CD8-positive, alpha-beta memory T cell (primary cell): ENCODE measurements at places on chromosomes 1 and 21. TPM values are rescaled to one million over a fixed set of nuclear protein-coding genes. Genes with fewer than 3 reads are reported as not detected.
A peak's percentile ranks its signal among the peaks of the same experiment; 100 is the strongest.

DNA sequence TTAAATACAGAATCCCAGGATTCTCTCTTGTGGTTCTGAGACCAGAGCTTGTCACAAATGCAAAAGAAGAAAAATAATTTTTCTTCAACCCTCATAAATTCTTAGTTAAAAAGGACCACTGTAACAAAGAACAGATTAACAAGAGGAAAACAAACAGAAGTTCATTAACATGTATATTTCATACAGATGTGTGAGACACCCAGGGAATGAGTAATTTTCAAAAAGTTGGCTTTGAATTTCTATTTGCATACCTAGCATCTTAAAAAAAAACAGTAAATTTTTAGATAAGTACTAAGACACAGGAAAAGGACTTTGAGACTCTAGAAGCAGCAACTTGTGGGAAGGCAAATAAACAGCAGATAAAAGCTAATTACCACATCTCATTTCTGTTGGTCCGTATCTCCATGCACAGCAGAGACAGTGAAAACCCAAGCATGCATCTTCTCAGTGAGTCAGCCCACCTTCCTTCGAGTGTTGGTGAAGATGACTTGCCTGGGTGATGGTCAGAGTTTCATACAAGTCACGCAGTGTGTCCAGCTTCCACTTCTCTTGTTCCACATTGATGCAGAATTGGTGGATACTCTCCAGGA lies 399.9 kb upstream of the ADAMTS5 start:
- H3K27me3 ChIP-seq: no peaks in the 10 kb centered on the region
- H3K4me3 ChIP-seq: no peak overlapping the region
- no peaks in the 10 kb centered on the region for H3K4me1 ChIP-seq
- H3K27ac ChIP-seq: no peak overlapping the region
- no peak for DNase-seq
- no peaks in the 10 kb centered on the region for H3K36me3 ChIP-seq

DNA sequence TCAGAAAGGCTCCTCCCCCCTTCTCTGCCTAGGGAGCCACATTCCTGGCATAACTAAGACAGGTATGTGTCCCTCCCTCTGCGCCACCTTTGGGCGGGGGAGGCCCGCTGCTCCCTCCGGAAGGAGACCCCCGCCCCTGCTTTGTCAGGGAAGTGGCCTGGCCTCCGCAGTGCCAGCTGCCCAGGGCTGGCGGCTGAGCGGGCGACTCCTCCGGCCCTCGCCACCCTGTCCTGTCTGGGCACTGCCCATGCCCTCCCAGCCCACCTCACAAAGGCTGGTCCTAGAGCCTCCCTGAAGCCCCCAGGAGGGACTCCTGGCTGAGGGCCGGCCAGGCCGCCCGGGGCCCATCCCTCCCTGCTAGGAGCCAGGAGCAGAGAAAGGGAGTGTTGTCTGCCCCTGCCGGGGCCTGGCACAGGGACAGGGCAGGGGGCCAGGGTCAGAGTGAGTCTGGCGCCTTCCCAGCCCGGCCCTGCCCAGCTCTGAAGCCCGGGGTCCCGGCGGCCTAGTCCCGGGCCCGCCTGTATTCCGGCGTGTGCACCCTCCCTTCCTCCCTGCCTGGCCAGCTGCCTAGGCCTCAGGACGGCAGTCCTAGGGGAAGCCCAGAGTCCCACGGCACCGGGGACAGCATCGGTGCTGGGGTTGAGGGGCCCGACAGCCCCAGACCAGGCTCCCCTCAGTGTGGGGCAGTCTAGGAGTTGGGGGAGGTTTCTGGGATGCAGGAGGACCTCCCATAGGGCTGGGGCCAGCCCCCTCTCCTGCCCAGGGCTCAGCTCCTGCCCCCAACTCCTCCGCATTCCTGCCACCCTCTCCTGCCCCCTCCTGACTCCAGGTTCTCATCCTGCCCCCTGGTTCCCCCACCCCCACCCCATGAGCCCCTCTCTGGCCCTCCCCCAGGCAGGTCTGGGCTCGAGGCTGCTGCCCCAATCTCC lies 5.1 kb downstream of the AGRN start:
- H3K4me3 ChIP-seq: no peak overlapping the region
- H3K36me3 ChIP-seq: no peaks in the 10 kb centered on the region
- H3K4me1 ChIP-seq: peaks cover 9% of the 10 kb centered on the region
- no peak for DNase-seq
- H3K27ac ChIP-seq: no peak overlapping the region
- H3K27me3 ChIP-seq: no peaks in the 10 kb centered on the region

- H3K4me3 ChIP-seq: no peak overlapping the region
- DNase-seq: no peak
- no peak overlapping the region for H3K27ac ChIP-seq
- H3K27me3 ChIP-seq: no peaks in the 10 kb centered on the region
- H3K36me3 ChIP-seq: no peaks in the 10 kb centered on the region
Measured at GRCh38 chr21:45001134-45002095, 61.6 kb downstream of the SLX9 start.

GRCh38 chr1:20123722-20124455 lies 4.6 kb upstream of the PLA2G2D start:
- H3K27ac ChIP-seq: no peak overlapping the region
- no peaks in the 10 kb centered on the region for H3K36me3 ChIP-seq

- H3K27me3 ChIP-seq: no peaks in the 10 kb centered on the region
- no peak overlapping the region for H3K4me3 ChIP-seq
- no peaks in the 10 kb centered on the region for H3K36me3 ChIP-seq
Measured at GRCh38 chr1:23930270-23930669, 17.1 kb upstream of the CNR2 start.

The LIPI gene
- not detected for total RNA-seq

DNA sequence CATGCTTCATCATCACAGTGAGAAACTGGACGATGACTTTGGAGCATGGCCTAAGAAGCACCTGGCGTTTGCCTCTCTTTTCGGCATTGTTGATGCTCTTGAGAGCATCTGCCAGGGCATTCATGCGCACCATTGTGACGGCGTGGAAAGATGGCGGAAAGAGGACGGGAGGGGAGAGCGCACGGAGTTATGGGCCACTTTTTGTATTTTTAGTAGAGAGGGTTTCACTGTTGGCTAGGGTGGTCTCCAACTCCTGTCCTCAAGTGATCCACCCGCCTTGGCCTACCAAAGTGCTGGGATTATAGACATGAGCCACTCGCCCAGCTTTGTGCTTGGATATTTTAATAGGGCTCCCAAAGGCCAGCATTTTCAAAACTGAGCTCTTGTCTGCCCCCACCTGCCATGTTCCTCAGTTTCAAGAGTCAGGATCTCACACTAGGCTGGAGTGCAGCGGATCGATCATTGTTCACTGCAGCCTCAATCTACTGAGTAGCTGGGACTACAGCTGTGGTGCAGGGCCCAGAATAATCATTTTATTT lies 5.3 kb downstream of the RPS8 start:
- H3K27ac ChIP-seq: no peak overlapping the region
- H3K4me3 ChIP-seq: no peak overlapping the region
- H3K4me1 ChIP-seq: peaks cover 41% of the 10 kb centered on the region

DNA sequence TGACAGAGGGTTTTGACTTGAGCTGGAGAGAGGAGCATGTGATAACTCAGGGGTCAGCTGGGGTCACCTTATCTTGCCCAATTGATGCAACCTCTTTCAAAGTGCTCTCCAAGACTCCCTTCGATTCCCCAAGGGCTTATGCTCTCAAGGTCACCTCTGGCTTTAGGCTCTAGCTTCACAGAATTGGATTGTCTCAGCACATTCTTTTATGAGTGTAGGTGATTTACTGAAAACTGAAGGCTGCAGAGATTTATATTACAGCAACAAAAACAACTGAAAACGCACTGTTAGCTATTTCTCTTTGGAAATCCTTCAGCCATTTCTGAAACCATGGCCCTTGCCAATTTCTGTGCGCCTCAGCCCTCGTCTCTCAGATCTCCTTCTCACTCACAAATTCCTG lies 34.5 kb upstream of the MAP1LC3C start:
- no peaks in the 10 kb centered on the region for H3K4me1 ChIP-seq
- no peaks in the 10 kb centered on the region for H3K27me3 ChIP-seq
- no peak for DNase-seq

DNA sequence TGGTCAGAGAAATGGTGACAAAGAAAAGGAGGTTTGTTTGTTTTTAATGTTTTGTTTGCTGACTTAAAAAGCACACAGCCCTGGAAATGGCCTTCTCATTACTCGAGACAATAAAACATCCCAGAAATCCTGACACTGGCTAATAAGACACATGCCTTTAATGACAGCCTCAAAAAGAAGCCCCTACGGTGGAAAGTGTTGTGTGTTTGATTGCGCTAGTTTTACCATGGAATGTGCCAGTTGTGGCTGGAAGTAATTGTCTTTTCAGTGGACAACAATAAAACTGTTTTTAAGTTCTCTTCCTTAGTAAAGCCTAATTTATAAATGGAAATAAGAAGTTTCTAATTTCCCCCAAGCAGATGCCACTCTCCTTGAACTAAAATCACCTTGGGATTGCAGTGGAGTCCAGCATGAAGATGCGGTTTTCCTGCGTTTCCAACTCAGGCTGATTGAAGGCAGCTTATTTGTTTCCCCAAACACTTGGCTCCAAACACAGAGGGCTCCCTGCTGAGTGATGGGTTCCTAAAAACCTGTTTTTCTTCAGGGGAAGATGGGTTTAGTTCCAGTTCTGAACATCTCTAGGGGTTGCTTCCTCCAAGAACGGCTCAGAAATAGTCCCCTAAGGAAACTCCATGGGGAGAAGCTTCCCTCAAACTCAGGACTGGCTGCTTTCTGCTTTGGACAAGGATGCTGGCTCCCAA lies 54.3 kb downstream of the CD247 start:
- no peak overlapping the region for H3K4me3 ChIP-seq
- H3K27me3 ChIP-seq: no peaks in the 10 kb centered on the region
- H3K4me1 ChIP-seq: peaks cover 90% of the 10 kb centered on the region
- no peak for DNase-seq
- H3K27ac ChIP-seq: no peak overlapping the region

GRCh38 chr1:45787905-45788304 lies 15.5 kb upstream of the MAST2 start:
- no peak overlapping the region for H3K4me3 ChIP-seq
- H3K4me1 ChIP-seq: peaks cover 23% of the 10 kb centered on the region
- no peak for DNase-seq
- no peaks in the 10 kb centered on the region for H3K36me3 ChIP-seq
- peaks cover 4% of the 10 kb centered on the region for H3K27me3 ChIP-seq

The KCTD3 gene
- total RNA-seq: 0.79 TPM

The LRRC71 gene
- not detected for total RNA-seq

DNA sequence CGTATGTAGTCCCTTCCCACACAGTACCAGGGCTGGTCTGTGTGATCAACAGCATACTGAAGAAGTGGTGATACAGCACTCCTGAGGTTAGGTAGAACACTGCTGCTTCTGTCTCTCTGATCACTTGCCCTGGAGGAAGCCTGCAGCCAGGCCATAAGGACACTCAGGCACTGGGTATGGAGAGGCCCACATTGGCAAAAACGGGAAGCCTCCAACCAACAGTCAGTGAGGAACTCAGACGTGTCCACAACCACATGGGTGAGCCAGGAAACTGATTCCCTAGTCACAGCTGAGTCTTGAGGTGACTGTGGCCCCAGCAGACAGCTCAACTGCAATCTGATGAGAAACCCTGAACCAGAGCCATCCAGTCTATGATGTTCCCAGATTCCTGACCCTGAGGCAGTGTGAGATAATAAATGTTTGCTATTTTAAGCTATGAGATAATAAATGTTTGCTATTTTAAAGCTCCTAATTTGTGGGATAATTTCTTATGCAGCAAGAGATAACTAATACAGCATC lies 62.5 kb downstream of the COQ8A start:
- no peak overlapping the region for H3K27ac ChIP-seq
- H3K4me1 ChIP-seq: no peaks in the 10 kb centered on the region
- H3K4me3 ChIP-seq: no peak overlapping the region
- no peak for DNase-seq

DNA sequence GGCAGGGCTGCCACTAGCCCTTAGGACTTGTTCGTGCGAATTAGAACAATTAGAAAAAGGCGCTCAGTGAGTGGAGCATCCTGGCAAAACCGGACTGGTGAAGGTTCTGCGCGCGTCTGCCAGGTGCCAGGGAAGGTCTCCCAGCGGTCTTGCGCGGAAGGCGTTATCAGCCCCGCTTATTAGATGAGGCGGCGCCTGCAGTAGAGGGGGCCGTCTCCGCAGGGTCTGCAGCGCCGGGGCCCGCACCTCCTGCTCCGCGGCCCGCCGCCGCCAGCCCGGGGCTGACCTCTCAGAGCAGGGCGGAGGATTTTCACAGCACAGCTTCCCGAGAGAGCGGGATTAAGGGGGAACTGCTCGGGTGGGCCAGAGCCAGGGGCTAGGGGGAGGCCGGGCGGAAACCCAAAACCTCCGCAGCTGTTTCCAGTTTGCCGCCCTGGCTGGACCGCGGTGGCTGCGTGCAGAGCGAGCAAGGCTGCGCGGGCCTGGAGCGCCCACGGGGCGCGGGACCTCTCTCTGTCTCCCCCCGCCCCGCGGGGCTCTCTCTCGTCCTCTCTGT lies 155.2 kb downstream of the FOXD2 start:
- H3K36me3 ChIP-seq: no peaks in the 10 kb centered on the region
- H3K27ac ChIP-seq: no peak overlapping the region

The ZNF683 gene
- 2.4 TPM for total RNA-seq

DNA sequence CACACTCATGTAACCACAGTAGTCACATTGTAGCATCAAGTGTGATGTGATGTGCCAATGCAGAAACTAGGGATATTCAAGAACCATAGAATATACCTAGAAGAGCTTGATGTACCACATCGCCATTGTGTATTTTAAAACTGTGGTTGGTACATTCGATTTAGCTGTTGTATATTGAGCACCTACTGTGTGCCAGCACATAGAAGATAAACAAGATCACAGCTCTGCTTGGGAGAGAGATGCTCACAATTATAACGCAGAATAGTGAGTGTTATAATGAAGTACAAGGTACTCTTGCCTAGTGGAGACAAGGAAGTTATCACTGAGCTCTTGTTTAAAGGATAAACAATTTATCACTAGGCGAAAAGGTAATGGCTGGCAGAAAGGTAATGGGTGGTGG lies 4.7 kb downstream of the BTF3L4 start:
- no peak for DNase-seq
- no peak overlapping the region for H3K4me3 ChIP-seq
- H3K4me1 ChIP-seq: peaks cover 23% of the 10 kb centered on the region
- no peaks in the 10 kb centered on the region for H3K27me3 ChIP-seq
- peaks cover 18% of the 10 kb centered on the region for H3K36me3 ChIP-seq

- no peak overlapping the region for H3K27ac ChIP-seq
- H3K4me3 ChIP-seq: no peak overlapping the region
- H3K36me3 ChIP-seq: no peaks in the 10 kb centered on the region
- H3K27me3 ChIP-seq: no peaks in the 10 kb centered on the region
- no peak for DNase-seq
Measured at GRCh38 chr1:111565968-111566367, 53.6 kb upstream of the RAP1A start.

The ZNF695 gene
- 0.38 TPM for total RNA-seq

The SPRR2G gene
- total RNA-seq: not detected

- H3K27ac ChIP-seq: no peak overlapping the region
- H3K27me3 ChIP-seq: no peaks in the 10 kb centered on the region
- no peaks in the 10 kb centered on the region for H3K36me3 ChIP-seq
- DNase-seq: no peak
- no peak overlapping the region for H3K4me3 ChIP-seq
Measured at GRCh38 chr1:183244466-183244865, 58.4 kb downstream of the LAMC2 start.

The FNDC5 gene
- not detected for total RNA-seq

GRCh38 chr21:39610703-39611102 lies 2.0 kb upstream of the B3GALT5 start:
- no peak overlapping the region for H3K27ac ChIP-seq
- H3K4me1 ChIP-seq: no peaks in the 10 kb centered on the region
- no peak overlapping the region for H3K4me3 ChIP-seq
- peaks cover 9% of the 10 kb centered on the region for H3K27me3 ChIP-seq

GRCh38 chr1:6246497-6247467 lies 2.8 kb downstream of the HES3 start:
- DNase-seq: peak; percentile 68
- no peak overlapping the region for H3K27ac ChIP-seq
- H3K36me3 ChIP-seq: no peaks in the 10 kb centered on the region
- no peak overlapping the region for H3K4me3 ChIP-seq
- peaks cover 50% of the 10 kb centered on the region for H3K27me3 ChIP-seq
